Activated naive CD4-positive, alpha-beta T cell treated with anti-CD3 and anti-CD28 coated beads for 36 hours (primary cell): ENCODE measurements at places on chromosomes 11 and 22. TPM values are rescaled to one million over a fixed set of nuclear protein-coding genes. Genes with fewer than 3 reads are reported as not detected.

GRCh38 chr11:64234647-64235379 is 429 bp downstream of the VEGFB start:
- H3K4me1 ChIP-seq = peaks cover 31% of the 10 kb centered on the region
- H3K27ac ChIP-seq = peak overlapping the region; percentile 59
- DNase-seq = peak; percentile 47
- H3K4me3 ChIP-seq = peak overlapping the region; percentile 81

DNA sequence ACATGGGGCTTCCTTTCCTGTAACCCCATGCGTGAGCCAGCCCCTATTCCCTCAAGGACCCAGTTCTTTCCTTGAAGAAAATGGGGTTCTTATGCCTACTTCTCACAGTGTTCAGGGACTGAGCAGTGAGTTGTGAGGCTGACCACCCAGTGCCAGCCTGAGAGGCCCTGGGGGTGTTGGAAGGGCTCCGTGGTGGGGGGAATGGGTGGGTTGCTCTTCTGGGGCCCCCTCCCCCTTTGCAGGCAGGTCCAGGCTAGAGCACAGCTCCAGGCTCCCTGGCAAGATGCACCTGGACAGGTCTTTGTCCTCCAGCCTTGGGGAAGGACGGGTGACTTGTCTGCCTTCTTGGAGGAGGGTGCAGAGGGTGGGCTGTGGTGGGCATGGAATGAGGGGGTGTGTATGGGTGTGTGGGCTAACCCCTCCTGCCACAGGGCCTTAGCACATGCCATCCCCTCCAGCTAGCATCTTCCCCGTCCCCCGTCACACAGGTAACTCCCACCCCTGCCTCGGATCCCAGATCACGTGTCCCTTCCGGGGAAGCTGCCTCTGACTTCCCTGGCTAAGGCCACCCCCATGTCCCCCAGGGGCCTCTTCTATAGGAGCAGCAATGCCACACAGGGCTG is 64.6 kb downstream of the MYEOV start:
- H3K4me1 ChIP-seq = no peaks in the 10 kb centered on the region
- no peak overlapping the region for H3K4me3 ChIP-seq
- no peaks in the 10 kb centered on the region for H3K36me3 ChIP-seq
- no peaks in the 10 kb centered on the region for H3K27me3 ChIP-seq
- H3K27ac ChIP-seq = no peak overlapping the region
- peak; percentile 2 for DNase-seq

DNA sequence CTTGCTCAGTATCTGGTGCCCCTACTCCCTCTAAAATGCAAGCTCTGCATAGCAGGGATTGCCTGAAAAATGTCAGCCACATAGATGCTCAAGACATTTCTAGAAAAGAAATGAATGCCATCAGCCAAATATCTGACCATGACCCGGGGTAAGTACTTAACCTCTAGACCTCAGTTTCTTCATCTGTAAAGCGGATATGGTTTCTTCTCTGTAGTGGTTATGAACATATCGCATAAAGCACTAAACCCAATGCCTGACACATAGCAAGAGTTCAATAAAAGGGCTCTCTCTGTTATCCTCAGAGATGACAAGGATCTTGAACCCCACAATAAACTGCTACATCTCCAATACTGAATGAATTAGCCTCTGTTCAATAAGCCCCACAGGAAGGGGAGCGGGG is 122.6 kb downstream of the ABTB2 start:
- H3K4me3 ChIP-seq = no peak overlapping the region
- no peak for DNase-seq
- no peaks in the 10 kb centered on the region for H3K36me3 ChIP-seq
- peaks cover 63% of the 10 kb centered on the region for H3K4me1 ChIP-seq

Gene CYTH4
- 30.5 TPM for total RNA-seq
